Muscle of leg (tissue), 16 donors: ENCODE measurements at places on chromosomes 3 and 15. TPM values are rescaled to one million over a fixed set of nuclear protein-coding genes. Genes with fewer than 3 reads are reported as not detected.
A peak's percentile ranks its signal among the peaks of the same experiment; 100 is the strongest.

The CCK gene
- total RNA-seq: 10.3 TPM

DNA sequence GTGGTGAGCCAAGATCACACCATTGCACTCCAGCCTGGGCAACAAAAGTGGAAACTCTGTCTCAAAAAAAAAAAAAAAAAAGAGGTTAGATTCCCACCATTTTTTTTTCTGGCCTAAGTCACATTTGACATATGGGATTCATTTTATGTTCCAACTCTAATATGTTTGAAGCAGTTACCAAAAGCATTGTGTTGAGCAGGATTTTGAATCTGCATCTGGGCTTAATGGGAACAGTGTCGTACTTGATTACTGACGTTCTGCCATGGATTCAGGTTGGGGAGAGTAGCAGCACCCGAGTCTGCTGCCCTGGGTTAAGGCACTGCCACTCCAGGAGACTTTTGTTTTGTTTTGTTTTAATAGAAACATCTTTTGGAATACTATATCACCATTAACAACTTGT is 348.7 kb upstream of the TBL1XR1 start:
- DNase-seq: peak; percentile 75
- H3K36me3 ChIP-seq: no peaks in the 10 kb centered on the region
- no peak overlapping the region for H3K27ac ChIP-seq
- H3K4me3 ChIP-seq: no peak overlapping the region

The CCR4 gene
- 0.04 TPM for total RNA-seq

The CDHR4 gene
- total RNA-seq: not detected

GRCh38 chr3:75332794-75333193 is 331.3 kb upstream of the FRG2C start:
- H3K4me3 ChIP-seq: no peak overlapping the region
- DNase-seq: peak; percentile 94
- H3K36me3 ChIP-seq: no peaks in the 10 kb centered on the region
